ENCODE measurements at places on chromosomes 2 and 18.

GRCh38 chr18:79943608-79944125 lies 7.8 kb downstream of the SLC66A2 start:
- DNase-seq, result no peak

DNA sequence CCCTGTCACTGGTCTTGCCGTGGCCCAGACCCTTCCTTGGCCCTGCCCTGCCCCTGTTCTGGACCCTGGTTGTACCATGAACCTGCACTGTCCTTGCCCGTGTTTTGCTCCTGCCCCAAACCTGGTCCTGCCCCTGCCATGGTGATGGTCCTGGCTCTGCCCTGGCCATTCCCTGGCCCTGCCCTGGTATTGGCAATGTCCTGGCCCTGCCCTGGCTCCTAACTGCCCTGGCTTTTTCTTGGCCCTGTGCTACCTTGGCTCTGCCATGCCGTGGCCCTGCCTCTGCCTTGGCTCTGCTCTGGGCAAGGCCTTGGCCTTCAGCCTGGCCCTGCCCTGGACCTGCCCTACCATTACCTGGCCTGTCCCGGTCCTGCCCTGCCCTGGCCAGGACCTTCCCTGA lies 5.5 kb upstream of the ANKRD62 start:
- DNase-seq, result no peak

DNA sequence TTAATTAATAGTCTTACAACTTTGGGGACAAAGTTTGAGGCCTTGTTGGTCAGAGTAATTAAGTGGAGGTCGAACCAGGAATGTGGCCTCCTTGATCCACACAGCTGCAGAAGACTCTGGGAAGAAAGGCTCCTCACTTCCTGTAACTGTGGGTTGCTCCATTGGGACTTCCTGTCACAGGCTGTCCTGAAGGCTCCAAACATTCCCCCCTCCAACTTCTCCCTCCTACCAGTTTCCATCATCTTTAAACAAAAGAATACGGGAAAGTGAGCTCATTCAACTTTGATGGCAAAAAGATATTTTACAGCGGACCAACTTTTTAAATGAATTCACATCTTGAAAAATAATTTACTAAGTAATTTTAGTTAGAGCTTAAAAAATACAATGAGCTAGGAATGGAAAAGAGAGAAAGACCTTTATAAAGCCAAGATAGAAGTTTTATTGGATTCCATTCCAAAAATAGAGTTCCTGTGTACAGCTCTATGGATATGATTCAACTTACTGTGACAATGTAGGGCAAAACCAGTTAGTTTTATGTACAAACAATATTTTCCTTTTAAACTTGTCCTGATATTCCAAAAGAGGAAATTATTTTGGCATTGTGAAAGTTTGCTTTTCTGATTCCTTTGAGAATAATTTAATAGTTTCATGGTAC lies 212.0 kb upstream of the NABP1 start:
- no peak for DNase-seq

DNA sequence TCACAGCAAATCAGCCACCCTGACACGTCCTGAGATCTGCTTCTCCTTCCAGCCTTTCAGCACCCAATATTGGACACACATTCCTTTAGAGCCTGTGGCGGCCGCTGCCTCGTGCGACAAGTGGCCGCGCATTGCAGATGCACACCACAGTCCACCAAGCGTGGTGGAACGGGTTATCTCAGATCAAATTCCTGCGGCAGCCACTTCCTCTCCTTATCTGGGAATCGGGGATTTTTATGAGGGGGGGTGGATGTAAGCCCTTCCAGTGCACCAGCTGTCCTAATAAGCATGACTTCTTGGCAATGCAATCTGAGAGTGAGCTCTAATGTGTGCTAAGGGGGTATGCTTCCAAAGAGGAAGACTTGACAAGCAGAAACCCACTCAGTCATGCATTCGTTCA lies 18.3 kb upstream of the BMP10 start:
- DNase-seq, result no peak

DNA sequence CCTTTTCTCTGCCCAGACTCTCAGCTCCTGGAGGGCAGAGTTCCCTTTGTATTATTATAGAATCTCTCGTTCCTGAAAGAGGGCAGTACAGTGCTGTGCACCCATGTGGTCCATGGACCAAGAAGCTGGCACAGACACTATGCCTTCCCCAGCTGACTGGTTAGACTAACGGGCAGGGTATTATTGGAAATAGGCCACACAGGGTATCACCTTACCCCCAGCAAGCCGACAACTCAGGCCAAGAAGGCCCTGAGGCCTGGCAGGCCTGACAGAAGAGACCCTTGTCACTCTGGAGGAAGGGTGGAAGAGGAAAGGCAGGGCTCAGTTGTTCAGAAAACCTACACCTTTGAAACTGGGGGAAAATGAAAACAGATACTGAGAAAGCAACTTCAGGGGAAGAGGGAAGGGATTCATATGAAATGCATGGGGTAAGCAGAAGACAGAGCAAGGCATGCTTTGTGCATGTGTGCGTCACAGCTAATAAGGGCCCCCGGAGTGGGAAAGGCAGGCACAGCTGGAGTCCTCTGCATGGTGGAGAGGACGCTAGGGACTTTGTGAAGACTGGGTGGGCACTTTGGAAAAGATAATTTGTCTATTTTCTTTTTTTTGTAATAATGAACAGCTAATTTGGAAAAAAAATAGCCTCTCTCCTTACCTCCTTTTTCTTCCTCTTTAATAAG lies 476.8 kb upstream of the CELF4 start:
- no peak for DNase-seq

DNA sequence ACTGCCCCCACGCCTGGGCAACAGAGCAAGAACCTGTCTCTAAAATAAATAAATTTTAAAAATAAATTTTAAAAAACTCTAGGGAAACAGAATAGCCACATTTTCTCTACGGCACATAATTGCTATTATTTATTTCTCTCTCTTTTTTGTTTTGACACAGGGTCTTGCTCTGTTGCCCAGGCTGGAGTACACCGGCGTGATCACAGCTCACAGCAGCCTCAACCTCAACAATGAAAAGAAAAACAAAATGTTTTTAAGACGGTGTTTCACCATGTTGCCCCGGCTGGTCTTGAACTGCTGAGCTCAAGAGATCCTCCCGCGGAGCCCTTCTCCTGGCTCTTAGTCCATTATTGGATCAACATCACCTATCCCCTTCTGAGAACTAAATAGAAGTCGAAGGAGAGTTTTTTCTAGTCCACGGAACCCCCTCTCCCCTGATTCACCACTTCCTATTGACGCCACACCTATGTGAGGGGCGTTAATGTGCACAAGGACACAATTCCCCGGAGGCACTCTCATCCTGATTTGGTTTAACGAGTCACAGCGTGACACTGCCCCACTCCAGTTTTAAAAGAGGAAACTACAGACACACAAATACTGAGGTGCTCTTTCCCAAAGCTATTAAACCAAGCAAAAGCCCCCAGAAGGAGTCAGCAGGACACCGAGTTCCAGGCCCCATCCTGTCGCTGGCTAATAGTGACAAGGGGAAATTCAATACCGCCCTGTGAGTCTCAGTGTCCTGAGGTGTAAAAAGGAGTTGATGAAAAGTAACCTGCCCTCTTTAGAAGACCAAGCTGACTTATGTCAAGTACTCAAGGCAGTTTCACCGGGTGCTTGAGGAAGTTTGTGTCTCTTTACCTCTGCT lies 1.1 kb downstream of the NPC1 start:
- no peak for DNase-seq

- no peak for DNase-seq
Measured at GRCh38 chr18:73503326-73503725, 635.5 kb upstream of the NETO1 start.

GRCh38 chr2:25711675-25712354 lies 38.4 kb upstream of the DTNB start:
- no peak for DNase-seq

DNA sequence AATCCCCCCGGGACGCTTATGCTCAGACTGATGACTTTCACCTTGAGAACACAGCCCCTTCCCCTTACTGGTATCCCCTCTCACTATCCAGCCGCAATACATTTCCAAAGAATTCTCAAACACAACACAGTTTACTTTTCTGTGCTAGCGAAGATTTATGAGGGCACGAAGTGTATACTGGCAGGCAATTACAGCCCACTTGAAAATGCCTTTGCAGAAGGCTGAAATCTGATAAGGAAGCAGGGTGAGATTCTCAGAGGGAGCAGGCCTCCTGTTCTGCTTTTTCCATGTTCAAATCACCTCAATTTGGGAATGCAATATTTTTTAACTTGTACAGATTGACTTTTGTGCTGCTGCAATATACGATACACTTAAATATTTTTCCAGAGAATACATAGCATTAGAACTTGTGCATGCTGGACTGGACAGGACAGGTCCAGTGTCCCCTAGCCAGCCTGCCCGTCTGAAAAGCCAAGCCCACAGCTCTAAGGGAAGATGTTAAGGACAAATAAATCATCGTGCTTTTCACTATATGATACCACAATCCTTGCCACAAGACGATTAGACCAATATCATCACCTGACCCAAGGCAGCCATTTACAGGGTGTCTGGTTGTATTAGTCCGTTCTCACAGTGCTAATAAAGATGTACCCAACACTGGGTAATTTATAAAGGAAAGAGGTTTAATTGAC lies 262.1 kb downstream of the EPHA4 start:
- DNase-seq, result no peak

DNA sequence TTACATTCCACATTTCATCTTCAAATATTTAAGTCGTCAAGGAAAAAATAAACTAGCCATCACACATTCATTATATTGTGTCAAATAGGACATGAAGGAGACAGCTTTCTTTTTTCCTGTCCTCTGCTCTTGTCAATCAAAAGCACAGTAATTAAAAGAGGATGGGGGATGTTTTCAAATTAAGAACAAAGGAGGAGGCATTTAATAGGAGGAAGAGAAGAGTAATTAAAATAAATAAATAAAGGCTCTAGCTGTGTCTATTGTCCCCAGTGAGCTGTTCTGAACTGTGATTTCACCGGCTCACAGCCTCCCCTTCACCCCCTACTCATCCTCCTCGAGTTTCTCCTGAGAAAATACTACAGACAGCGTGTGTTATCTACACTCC lies 1377.1 kb upstream of the PIK3C3 start:
- no peak for DNase-seq

GRCh38 chr2:97935719-97936161 lies 60.0 kb downstream of the TMEM131 start:
- DNase-seq, result no peak

GRCh38 chr2:133836691-133837345 lies 268.6 kb upstream of the NCKAP5 start:
- DNase-seq, result no peak

DNA sequence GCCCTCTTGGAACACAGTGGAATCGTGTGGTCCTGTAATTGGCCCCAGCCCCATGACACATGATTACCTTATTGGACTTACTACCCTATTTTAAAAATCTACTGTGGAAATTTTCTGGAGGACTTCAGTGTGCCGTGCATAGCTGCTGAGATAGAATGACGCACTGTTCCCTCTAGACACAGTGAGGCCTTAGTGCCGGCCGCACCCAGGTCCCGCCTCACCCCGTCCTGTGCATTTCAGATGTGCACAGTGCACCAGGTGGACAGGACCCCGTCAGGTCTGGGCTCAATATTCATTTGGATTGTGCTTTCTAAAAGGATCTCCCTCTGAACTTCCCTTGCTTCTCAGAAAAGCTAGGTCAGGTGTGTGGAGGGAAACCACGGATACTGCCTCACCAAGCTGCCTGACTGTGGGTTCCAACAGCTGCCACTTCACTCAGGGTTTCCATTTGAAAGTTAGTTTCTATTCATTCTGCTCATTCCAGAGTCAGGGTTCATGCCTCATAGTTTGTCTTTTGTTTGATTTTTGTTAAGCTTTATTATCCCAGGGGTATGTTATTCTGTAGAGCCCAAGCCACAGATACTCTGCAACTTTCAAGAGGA lies 155.8 kb downstream of the PTGR3 start:
- DNase-seq, result no peak

DNA sequence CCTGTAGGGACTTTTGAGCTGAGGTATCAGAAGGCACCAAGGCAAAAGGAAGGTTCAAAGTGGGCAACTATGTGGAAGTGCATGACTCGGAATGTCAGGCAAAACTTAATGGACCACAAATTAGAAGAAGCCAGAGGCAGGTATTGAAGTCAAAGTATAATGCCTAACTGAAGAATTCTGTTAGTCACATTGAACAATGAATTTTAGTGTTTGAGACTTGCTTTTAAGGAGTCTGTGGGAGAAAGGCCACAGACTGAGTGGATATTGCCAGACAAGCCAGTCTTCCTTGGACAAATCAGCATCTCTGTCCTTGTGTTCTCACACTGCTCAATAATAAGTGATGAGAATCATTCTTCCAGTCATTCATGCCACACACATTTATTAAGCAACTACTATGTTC lies 498.9 kb downstream of the STK39 start:
- DNase-seq, result no peak

- no peak for DNase-seq
Measured at GRCh38 chr2:3446381-3446780, 66.9 kb downstream of the TRAPPC12 start.

- DNase-seq, result no peak
Measured at GRCh38 chr2:74221604-74222299, 23.3 kb downstream of the MTHFD2 start.

DNA sequence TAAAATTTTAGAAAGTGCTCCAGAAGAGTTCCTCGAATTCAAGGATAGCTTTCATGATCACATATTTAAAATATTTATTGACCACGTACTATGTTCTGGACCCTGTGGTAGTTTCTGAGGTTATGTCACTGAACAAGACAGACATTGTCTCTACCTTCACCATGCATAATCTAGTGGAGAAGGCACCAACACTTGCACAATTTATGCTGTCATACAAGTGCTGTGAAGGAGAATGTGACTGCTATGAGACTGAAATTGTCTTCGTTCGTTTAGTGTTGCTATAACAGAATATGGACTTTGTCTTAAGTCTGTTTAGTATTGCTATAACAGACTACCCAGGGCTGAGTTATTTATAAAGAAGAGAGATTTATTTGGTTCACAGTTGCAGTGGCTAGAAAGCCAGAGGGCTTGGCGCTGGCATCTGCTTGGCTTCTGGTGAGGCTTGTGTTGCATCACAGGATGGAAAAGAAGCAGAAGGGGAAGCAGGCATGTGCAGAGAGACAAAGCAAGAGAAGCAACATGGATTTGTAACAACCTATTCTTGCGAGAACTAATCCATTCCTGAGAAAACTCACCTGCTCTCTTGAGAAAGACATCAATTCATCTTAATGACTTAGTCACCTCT lies 50.0 kb upstream of the RFX8 start:
- DNase-seq, result no peak

DNA sequence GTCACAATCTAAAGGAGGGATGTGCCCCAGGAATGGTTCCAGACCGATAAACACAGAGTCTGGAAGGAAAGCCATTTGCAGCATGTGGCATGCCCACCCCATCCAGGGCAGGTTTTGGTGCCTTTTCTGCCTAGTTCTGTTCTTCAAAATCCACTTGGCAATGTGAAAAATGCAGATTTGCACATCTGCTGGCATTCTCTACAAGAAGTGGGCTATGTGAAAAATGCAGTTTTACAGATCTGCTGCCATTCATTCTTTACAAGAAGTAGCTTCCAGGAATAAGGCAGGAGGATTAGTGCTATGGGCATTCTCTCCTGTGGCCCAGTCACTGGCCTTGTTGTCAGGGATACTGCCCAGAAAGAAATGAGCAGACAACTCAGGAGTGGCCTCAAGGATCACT lies 68.1 kb downstream of the C1D start:
- no peak for DNase-seq

GRCh38 chr2:65527451-65528240 lies 95.2 kb upstream of the SPRED2 start:
- no peak for DNase-seq
